ENCODE measurements at places on chromosomes 5 and 9.

DNA sequence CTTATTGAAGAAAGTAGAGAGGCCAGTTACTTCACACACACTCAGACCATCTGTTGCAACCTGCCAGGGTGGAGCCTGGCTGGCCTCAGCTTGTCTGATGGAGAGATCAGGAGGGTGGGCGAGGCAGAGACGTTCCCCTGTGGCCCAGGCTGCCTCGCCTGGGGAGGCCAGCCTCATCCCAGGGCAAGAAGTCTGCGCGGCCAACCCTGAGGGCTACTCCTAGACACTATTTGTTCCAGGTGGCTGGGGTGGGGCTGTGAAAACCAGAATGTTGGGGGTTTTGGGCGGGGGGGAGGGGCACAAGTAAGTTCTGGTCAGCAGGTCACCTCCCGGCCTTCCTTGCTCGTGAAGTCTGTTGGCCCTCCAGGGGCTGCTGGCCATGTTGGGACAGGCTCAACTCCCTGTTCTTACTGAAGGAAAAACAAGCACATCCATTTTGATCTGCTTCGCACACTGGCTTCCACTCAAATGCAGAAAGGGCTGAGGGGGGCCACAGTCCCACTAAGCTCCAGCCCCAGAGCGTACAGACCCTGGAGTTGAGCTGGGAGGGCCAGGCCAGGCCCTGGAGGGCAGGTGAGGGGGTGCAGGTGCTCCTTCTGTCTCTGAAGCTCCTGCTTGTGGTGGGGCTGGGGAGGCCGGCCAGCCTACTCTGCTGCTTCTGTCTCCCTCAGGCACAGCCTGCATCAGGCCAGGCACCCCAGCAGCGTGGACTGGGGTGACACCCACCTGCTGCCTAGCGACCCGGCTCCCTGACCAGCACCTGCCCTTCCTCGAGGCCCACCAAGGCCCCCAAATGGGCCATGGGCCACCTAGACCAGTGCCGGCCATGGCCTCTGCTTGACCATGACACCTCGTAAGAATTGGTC, 46.6 kb downstream of the SECISBP2 start:
- DNase-seq, result no peak

GRCh38 chr9:73023025-73023541, 70.2 kb upstream of the ALDH1A1 start:
- DNase-seq, result peak; percentile 61

DNA sequence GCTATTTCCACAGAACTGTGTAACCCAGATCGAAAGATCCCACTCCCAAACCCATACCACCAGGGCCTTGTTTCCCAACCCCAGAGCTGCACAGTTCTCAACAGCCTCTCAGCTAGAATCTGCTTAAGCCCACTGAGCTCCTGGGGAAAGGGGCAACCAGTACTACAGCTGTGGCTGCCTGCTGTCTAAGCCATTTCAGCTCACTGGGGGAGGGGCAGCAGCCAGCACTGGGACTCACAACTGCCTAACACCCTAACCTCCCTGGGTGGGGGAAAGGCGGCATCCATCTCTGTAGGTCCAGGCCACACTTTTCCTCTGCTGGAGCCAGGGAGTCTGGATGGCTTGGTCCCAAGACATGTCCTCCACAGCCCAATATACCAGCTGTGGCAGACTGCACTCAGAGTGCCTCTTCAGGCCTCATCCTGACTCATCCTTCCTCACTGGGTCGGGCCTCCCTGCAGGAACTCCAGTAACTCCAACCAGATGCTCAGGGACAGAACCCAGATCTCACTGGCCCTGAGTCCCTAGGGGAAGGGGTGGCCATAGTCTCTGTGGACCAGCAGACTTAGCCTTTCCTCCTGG, 241.4 kb downstream of the HINT1 start:
- DNase-seq, result no peak

DNA sequence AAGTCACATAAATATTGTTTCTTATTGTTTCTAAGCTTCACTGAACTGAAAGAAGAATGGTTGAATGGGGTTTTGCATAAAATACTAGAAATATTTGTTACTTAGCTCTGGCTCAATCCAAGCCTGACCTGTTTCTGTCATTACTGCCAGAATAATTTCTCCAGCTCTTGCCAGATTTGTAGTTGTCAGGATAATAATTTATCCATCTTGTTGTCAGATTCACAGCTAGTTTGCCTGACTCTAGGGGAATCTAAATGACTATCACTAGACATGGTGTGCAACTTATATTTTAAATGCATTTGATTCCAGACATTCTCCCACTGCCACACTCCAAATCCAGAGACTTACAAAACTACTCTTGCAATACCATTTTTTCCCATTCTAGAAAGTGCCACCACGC, 422.7 kb downstream of the ZSWIM6 start:
- DNase-seq, result no peak

GRCh38 chr5:149961957-149962409, 1.4 kb downstream of the SLC26A2 start:
- no peak for DNase-seq

GRCh38 chr5:152335461-152335860, 69.6 kb downstream of the NMUR2 start:
- no peak for DNase-seq

DNA sequence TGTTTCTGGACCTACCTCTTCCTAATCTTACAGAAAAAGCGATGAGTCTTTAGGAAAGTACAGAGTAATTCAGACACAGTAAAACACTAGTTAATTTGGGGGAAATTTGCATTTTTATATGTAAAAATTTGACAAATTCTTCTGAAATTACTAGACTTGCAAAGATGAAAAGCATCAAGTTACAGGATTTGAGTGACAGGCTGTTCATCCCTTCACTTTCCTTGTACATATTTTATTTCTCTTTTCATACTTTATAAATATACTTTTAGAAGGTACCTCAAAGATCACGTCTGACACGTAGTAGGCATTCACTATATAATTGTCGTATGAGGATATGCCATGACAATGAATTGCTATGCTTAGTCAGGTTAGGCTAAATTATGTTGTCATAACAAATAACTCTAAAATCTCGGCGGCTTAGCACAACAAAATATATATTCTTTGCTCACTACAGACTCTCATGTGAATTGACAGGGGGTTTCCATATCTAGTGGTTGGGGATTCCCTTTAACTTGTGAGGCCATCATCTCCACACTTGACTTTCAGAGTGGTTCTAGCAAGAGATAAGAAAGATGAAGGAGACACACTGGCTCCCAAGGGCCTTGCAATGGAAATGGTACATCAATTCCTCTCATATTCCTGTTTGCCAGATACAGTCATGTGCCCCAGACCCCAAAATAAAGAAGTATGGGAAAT, 154.1 kb upstream of the TUT7 start:
- no peak for DNase-seq
